ENCODE measurements at places on chromosomes 16 and 17. TPM values are rescaled to one million over a fixed set of nuclear protein-coding genes. Genes with fewer than 3 reads are reported as not detected.

Gene TUBD1
- total RNA-seq, result 7.9 TPM

Gene SLC12A3
- not detected for total RNA-seq

DNA sequence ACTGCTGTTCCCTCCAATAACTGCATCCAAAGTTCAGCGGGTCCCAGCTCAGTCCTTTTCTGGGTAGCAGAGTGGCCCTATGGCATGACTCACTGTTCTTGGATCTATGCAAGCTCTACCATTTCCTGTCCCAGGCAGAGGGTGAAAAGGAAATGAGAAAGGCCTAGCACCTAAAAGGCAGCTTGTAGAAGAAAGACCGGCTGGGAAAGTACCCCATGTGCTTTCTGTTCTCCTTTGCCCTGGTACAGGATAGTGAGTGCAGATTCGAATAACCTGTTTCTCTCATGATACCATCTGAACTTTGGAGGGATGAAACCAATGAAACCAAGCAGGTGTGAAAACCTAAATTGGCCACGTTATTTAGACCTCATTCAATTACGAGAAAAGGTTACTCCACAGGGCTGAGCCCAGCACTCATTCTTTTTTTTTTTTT is 12.7 kb upstream of the HASPIN start:
- peak; percentile 89 for DNase-seq

- no peak for DNase-seq
These were observed 5.8 kb downstream of the CACNA1H start for GRCh38 chr16:1158456-1159324.

- peak; percentile 39 for DNase-seq
These were observed 75.6 kb upstream of the PLCG2 start for GRCh38 chr16:81703177-81704155.

DNA sequence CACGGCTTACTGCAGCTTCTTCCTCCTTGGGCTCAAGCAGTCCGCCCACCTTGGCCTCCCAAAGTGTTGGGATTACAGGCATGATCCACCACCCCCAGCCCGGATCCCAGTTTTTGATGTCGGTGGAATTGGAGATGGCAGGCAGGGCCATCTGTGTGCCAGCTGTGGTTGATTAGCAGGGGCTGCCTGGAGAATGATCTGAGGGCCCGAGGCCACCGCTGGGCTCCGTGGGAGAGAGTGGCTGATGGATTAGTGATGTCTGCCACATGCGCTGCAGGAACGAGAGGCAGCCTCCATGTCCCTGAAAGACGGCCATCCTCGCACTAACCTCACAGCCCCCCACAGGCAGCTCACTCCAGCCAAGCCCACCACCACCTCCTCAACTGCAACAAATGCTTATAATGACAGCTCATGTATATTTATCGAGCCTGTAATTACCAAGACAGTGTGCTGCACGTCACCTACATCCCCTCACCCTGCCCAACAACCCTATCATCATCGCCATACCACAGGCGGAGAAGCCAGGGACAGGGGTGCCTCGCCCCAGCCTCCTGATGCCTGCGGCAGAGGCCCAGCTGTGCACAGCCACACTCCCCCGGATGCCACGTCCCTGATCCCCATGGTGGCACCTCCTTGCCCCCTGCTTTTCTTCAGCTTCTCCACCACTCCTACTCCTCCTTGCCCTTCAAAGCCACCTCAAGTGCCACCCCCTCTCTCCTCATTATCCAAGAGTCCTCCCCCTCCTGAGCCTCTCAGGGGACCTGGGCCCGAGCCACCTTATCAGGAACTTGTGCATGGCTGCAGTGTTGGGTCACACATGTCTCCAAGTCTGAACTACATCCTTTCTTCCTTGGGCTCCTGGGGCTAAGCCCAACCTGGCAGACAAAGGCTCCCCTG is 33.2 kb downstream of the ACTG1 start:
- DNase-seq, result no peak

- DNase-seq, result no peak
These were observed 44.3 kb upstream of the PLCG2 start for GRCh38 chr16:81734632-81735434.

Measured in activated CD8-positive, alpha-beta T cell treated with anti-CD3 and anti-CD28 coated beads for 36 hours (primary cell).